ENCODE measurements at places on chromosomes 16 and 17.

DNA sequence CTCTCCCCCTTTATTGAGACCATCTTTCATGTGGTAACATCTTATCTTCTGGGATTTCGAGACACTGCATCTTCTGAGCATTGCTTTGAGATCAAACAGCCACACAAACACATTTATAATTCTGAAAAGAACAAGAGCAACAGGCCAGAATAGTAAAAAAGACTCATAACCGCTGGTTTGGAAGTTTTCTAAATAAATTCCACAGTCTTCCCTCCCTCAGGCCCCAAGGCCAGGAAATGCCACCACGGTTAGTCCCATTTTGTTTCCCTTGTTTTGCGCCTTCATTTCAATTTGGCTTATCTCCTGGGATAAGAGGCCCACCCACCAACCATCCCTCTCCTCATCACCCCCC lies 25.3 kb downstream of the LITAF start:
- DNase-seq, result no peak

- no peak for DNase-seq
Measured at GRCh38 chr16:3076577-3076976, 11.1 kb downstream of the IL32 start.

GRCh38 chr16:4257646-4258556 lies 14.9 kb downstream of the TFAP4 start:
- DNase-seq, result no peak

DNA sequence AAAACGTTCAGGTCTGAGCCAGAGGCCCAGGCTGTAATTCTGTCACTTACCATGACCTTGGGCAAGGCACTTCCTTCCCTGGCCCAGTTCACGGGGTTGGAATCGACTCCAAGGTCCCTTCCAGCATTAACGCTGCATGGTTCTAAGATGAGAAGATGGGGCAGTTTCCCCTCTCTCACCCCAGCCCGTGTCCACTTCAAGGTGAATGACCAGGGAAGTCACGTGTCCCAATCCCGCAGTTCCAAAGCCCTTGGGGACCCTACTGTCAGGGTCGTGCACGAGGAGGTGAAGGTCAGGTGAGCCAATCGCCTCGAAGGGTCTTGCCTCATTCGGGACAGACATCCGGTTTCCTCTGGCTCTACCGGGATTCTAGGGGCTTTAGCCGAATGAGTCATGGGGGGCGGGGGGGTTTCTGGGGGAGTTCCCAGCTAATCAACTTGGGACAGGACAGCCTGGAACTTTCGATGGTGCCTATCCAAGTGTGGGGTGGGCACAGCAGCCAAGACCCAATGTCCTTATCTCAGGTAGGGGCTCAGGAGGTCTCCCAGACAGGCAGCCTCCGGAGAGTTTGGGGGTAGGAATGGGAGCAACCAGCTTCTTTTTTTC lies 762 bp upstream of the CSF3 start:
- DNase-seq, result no peak

GRCh38 chr17:35795007-35795870 lies at the start of gene MMP28:
TSS of gene MMP28 (minus strand) at chr17:35795641. CDS start at chr17:35795377, 264 bp downstream.
- peak; percentile 1 for DNase-seq

- no peak for DNase-seq
Measured at GRCh38 chr16:53915452-53916160, 211.7 kb downstream of the FTO start.

DNA sequence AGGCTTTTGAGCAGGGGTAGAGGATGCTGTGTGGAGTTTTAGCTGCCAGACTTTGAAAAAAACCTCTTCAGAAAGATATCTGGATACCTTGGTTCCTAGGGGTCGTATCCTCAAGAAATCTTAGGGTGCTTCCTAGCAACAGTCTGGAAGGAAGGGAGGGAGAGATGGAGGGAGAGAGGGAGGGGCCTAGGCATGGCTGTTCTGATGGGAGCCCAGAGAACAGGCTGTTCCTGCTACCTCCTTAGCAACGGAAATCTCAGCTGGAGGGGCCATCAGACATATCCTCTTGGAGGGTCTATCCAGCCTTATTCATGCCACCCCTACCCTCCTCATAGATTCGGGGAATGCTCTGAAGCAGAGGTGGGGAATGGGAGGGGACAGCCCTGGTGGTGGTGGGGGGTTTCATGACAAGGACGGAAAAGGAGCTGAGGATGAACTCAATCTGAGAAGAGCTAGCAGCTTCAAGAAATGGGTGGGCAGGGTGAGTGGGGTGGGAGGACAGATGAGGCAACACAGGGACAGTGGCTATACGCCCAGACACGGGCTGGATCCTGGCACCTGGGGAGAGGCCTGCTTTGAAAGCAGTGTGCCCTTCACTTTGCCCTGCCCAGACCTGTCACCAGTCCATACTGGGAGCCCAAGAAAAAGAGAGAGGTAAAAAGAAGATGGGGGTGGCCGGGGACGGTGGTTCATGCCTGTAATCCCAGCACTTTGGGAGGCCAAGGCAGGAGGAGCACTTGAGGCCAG lies 2.9 kb upstream of the THRA start:
- DNase-seq, result no peak

- DNase-seq, result no peak
Measured at GRCh38 chr16:883340-883739, 82.8 kb upstream of the GNG13 start.

GRCh38 chr16:87757841-87758426 lies 7.9 kb downstream of the KLHDC4 start:
- DNase-seq, result no peak

DNA sequence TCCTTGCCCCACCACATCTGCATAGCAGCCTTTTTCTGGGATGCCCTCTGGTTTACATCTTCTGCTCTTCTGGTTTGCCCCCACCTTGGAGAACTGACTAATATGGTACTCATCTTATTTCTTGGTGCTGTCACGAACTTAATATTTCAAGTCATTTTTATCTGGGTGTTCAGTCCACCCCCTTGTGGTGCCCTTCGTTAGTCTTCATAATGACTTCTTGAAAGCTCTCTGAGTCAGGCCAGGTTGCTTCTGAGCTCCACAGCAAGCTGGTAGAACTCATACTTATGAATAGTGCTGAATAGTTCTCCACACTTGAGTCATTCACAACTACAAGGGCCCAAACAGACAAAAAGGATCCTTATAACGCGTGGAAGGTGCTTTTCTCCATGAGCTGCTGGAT lies 35.8 kb upstream of the TEKT3 start:
- peak; percentile 75 for DNase-seq

DNA sequence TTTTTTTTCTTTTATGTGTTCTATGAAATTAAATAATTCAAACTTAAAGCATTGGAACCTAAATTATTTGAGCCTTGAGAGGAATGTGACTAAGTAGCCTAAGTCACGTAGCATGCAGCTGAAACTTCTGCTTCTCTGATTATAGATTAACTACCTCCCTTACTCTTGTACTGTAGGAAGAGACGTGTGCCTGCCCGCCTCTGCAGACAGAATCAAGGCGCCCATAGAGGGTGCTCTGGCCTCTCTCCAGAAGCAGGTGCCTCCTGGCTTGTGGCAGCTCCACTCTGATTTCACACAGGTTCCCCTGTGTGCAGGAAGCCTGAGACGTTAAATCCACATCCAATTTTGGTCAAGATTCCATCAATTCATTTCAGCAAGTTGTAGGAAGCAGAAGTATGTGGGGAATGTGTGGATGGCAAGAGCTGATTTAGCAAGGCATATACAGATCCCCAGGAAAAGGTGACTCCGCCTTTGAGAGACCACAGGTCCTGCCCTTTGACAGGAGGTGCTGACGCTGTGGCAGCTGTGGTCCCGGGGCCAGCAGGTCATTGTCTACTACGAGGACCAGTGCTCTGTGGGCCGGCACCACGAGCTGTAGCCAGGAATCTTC lies 1418.8 kb downstream of the CDH11 start:
- no peak for DNase-seq

DNA sequence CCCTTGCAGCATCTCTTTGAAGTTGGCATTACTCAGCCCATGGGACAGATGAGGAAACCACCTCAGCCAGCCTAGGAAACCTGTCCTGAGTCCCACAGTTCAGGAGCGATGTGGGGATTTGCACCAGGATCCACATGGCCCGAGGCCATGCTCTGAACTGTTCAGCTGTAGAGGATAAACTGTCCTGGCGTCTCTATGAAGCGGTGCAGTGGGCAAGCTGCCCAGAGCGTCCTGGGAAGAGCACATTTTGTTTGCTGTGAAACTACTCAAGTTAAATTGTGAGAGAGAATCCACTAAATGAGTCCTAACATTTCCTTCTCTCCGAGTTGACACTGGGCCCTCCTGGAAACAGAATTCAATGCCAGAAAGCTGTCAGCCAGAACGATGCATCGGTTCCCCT lies 276.6 kb upstream of the TNRC6C start:
- DNase-seq, result peak; percentile 10

GRCh38 chr16:4944333-4945281 lies 7.7 kb upstream of the PPL start:
- DNase-seq, result peak; percentile 96

GRCh38 chr17:74356646-74357465 lies 4.8 kb downstream of the BTBD17 start:
- DNase-seq, result no peak

DNA sequence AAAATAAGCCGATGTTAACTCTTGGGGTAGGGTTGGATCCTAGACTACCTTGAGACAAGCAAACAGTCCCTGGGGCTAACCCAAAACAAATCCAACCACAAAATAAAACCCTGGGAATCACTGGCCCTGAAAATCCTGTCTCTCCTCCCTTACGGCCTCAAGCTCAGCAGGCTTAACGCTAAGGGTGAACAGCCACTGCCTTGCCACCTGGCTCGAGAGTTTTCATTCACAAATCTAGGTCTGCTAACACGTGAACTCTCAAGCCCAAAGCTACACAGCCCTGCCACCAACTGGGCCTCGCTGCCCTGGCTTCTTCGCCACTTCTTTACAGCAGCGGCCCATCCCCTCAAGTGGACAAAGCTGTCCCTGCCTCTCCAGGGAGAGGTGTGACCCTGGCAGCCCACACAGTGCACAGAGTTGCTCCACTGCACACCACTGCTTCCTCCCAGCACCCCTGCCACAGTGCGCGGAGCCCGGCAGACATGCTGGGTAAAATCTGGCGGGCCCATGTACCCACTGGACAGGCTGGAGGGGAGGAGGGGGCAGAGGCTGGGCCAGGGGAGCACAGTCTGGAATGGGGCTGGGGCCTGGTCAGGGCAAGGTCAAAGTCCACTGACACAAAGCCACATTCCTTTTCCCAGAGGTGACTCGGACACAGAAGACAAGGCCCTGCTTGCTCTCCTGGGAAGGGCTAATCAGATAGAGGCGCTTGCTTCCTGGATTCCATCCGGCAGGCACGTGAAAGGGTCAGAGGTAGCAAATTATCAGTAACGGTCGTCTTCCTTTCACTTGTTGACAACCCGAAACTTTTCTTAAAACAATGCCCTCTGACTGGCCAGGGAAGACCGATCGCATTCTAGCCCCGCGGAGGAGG lies 996 bp downstream of the PCYT2 start:
- DNase-seq, result no peak

DNA sequence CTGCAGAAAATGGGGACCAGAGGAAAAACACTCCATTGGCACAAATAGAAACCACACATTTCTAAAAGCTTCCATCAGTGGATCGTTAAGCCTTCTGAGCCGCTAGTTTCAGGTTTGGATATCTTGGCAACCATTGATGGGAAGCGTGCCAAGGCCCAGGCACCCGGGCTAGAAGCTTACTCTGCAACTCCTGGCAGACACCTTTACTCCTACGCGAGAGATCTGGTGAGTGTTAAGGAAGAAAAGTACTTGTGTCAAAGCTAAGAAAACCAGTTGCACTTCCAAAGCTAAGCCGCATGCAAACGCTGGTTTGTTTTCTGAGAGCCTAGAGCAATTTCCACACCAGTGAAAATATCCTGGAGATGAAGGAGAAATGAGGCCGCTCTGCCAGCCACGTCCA lies 472.4 kb downstream of the PMP22 start:
- DNase-seq, result no peak

DNA sequence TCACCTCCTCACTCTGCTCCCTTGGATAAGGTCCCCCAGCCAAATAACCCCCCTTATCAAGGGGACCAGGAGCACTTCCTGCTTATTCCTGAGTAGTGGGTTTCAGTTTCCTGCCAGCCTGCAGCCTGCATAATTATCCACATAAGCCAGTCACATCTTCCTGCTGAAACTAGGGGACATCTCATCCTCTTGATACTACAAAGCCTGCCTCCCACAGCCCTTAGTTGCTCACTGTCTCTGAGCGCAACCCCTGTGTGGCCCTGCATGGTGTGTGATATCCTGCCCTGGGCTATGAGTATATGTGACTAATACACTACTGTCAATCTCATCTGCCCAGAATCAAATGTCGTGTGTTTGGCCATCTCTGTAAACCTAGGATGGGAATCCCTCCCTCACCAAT lies 8.0 kb upstream of the XYLT2 start:
- DNase-seq, result no peak

DNA sequence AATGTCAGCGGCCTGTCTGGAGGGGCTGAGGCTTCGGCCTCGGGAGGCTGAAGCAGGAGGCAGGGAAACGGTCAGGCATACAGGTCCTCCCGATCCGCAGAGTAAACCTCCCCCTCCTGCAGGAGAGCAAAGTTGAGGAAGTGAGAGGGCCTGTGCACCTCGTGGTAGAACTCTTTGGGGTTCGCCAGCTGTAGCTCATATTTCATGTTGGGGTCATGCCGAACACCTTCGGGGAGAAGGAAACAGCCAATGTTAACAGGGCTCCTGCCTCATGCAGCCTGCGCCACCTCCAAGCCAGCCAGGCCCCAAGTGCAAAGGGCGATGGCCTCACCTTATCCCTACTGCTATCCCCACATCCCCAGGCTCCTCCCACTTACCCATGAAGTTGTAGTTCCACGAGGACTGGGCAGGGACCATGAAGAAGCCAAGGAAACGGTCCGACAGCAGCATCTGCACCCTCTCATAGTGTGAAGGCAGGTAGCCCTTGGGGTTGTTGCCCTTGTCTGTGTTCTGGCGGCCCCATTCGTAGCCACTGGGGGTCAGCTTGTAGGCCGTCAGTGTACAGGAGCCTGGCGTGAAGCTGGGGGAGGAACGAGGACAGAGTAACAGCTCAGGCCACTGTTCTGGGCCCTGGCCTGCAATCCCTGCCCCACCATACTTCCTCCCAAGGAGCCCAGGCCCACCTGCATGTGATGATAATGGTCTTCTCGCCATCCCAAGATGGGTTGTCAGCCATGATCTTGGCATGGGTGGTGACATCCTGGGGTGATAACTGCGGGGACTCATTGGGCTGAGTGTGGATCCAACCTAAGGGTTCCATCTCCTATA lies 1.3 kb upstream of the RILP start:
- DNase-seq, result no peak

Data from AG08395 (cell line).